RWPE1 (cell line): ENCODE measurements at places on chromosomes 5 and 9.

GRCh38 chr9:125525921-125526631, 180.9 kb downstream of the MAPKAP1 start:
- no peak for DNase-seq

DNA sequence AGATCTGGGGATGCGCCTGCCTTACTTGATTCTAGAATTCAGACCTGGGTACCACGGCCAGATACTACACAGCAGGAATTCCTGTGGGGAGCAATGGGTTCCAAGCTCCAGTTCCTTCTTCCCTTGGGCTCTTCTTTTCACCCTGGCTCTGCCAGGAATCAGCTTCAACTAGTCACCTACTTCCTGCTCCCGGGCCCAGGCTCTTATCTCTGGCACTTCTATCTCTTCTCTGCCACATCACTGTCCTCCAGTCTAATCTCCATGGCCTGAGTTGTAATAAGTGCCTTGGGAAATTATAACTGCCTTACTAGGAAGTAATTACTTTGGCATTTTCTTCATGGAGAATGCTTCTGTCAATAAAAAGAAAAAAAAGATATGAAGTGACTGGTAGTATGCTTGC, 26.2 kb upstream of the SERINC5 start:
- DNase-seq: no peak

DNA sequence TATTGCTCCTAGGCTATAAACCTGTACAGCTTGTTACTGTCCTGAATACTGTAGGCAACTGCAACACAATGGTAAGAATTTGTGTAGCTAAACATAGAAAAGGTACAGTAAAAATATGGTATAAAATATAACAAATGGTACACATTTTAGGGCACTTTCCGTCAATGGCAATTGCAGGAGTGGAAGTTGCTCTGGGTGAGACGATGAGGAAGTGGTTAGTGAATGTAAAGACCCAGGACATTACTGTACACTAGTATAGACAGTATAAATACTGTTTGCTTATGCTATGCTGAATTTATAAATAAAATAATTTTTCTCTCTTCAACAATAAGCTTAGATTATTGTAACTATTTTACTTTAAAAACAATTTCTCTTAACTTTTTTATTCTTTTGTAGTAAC, 15.6 kb upstream of the ADRB2 start:
- no peak for DNase-seq

GRCh38 chr5:161094411-161094810, 242.4 kb upstream of the ATP10B start:
- no peak for DNase-seq

- DNase-seq: peak; percentile 73
Observed at GRCh38 chr5:9046756-9047481, 499.0 kb downstream of the SEMA5A start.

DNA sequence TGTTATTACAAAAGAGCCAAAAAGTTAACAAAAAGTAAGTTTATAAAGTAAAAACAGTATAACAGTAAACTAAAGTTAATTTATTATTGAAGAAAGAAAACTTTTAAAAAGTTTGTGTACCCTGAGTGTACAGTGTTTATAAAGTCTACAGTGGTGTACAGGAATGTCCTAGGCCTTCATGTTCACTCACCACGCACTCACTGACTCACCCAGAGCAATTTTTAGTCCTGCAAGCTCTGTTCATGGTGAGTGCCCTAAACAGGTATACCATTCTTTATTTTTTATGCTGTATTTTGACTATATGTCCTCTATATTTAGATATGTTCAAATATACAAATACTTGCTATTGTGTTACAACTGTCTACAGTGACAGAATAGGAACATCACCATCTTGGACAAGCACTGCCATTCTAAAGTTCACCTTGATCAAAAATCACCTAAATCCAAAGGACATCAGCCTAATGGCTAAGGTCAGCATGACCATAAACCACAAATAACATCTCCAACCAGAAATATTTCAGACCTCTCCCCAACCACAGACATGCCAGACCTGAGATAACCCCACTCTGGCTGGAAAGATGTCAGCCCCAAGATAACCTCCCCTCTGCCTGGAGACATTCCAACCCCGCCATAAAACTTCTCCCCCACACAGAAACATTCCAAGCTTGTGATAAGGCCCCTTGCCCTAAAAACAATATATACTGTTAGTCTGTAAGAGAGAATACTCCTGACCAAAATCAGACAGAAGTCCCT, 56.1 kb downstream of the AGXT2 start:
- no peak for DNase-seq

- DNase-seq: peak; percentile 13
Observed at GRCh38 chr9:3809724-3810123, 283.9 kb upstream of the RFX3 start.

DNA sequence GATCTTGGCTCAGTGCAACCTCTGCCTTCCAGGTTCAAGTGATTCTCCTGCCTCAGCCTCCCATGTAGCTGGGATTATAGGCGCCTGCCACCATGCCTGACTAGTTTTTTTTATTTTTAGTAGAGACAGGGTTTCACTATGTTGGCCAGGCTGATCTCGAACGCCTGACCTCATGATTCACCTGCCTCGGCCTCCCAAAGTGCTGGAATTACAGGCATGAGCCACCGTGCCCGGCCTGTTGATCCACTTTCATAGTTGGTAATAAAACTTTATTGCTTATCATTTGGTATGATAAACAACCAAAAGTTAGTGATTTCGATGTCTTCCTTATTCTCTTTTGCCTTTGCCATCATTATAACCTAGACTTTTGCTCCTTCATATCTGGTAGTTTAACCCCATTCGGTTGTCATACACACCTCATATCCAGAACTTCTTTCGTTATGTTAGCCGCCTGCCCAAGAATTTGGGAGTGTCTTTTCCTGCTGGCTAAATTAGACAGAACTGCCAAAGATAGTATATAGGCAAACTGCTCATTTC, 45.0 kb downstream of the UBE2R2 start:
- DNase-seq: no peak

DNA sequence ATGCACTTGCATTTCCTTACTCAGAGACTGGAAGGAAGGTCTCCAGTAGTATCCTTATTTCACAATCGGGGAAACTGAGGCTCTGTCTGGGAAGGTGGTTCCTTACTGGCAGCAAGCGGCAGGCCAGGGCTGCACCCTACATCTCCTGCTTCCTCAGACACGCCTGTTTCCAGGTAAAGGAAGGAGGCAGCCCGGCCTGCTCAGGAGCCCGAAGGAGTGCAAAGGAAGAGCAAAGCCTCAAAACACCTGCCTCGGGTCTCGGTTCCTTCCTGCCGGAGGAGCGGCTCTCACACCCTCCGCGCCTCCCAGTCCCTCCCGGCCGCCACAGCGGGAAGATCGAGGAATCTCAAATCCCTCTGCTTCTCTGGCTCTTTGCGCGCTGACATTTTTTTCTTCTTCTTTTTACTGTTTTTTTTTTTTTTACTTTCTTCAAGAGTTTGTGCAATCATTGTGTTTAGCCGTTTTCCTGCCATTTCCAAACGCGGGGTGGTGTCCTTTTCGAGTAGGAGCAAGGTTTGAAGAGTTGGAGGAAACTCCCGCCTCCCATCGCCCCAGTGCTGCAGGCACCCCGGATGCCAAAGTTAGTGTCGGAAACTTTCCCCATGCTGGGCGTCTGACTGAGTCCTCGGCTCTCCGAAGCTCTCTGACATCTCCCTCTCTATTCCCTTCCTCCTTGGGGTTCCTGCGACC, 1.0 kb downstream of the GGTA1 start:
- DNase-seq: peak; percentile 62

GRCh38 chr5:22541037-22541436, 312.1 kb downstream of the CDH12 start:
- no peak for DNase-seq

GRCh38 chr5:105751908-105752307, 1918.8 kb downstream of the EFNA5 start:
- DNase-seq: no peak

GRCh38 chr5:147832541-147832940, 1.1 kb upstream of the SPINK1 start:
- DNase-seq: no peak

- DNase-seq: peak; percentile 99
Observed at GRCh38 chr5:148965511-148966265, 97.2 kb downstream of the SH3TC2 start.

GRCh38 chr5:143537056-143537455, 133.6 kb upstream of the NR3C1 start:
- no peak for DNase-seq

GRCh38 chr5:57229313-57229712, 55.5 kb downstream of the GPBP1 start:
- no peak for DNase-seq

GRCh38 chr9:13804532-13804931, 509.4 kb downstream of the NFIB start:
- no peak for DNase-seq

DNA sequence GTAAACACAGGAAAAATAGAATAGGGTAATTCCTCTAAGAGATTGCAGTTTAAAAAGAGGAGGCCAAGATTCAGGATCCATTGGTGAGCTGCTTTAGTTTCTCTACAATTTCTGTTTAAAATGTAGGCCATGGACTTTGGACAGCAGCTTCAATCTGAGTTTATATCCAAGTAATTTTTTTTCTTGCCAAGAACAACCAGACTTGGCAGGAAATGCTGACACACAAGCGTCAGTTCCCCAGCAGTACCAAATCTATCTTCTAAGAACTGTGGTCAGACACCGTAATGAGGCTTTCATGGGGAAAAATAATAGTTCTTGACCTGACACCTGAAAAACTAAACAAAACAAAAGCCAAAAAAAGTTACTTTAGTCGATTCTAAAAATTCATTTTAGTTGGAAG, 528.8 kb downstream of the CSNK1G3 start:
- DNase-seq: no peak

- no peak for DNase-seq
Observed at GRCh38 chr5:175823731-175824525, 47.5 kb upstream of the CPLX2 start.

DNA sequence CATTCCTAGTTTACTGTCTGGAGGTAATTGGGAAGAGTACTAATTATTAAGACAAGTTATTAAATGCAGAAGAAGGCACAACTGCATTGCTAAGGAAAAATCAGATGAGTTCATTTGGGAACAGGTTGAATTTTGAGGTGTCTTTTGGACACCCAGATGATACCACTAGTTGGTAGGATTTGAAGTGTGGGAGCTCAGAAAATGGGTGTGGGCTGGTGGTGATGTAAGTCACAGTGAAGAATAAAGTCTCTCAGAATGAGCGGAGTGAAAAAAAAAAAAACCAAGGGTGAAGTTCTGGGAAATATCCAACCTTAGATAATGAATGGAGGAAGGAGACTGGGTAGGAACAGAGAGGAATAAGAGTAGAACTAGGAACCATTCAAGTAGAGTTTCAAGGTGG, 35.6 kb upstream of the MYORG start:
- no peak for DNase-seq

DNA sequence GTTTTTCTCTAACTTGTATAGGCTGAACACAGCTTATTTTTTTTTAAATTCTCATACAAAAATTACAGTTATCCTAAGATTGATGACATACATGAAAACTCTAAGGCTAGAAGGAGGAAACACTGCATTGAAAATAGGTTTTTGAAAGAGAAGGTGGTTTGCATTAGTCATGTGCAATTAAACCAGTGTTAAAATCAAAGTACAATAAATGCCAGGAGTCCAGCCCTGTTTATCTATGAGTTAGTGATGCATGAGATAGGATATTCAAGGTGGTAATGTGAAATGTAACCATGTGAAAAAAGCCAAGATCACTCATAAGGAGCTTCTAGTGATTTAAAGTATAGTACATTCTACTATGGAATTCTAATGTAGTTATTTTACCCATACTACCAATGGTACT, 444.9 kb upstream of the CYLC2 start:
- no peak for DNase-seq

DNA sequence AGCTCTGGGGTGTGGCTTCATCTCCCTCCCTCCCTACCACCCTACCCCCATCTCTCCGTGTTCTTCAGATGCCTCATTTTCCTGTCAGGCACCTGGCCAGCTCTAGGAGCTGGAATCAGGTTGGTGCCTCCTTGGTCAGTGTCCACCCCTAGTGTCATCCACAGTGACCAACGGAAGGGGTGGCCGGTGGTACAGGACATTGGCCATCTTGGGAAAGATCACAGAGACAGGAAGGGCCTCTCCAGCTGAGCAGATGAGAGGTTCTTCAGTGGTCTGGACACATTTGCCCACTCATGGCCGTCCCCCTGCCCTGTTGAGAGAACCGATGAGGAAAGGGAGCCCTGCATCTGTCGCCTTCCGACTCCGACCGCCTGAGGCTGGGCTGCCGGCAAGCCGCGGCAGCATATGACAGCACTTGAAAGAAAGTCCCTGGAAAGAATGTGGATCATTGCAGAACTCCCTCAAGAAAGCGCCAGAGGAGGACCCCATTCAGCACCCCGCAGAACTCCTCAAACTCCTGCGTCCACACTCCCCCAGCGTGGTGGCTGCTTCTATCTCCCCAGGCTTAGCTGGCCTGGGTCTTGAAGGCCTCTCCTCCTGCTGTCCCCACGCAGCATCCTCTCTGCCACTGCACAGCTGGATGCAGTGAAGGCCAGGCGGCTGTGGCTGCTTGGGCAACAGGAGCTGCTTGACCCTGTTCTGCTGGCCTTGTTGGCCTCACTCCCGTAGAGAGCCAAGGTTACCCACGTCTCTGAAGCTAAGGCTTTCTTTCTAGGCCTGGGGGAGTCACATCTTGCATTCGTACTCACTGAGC, 1.9 kb upstream of the CLPTM1L start:
- DNase-seq: no peak

DNA sequence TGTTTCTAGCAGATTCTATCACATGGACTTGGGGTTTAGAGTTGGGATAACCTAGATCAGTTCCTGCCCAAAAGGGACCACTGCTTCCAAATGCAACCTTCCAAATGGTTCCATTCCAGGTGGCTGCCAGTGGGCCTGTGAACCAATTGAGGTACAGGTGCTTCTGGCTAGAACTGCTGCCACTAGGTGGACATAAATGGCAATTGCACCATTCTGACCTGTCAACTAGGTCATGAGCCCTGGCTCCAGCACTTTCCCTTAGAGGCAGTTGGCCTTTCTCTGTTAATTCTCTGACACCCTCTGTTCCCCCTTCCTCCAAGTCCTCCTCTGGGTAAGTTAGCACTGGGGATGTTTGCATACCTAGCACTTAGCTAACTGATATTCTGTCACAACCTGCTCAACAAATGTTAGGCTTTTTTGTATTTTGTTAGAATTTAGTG, 16.6 kb upstream of the HEMGN start:
- DNase-seq: peak; percentile 84

GRCh38 chr9:109453210-109453842, 44.8 kb downstream of the PTPN3 start:
- peak; percentile 95 for DNase-seq

DNA sequence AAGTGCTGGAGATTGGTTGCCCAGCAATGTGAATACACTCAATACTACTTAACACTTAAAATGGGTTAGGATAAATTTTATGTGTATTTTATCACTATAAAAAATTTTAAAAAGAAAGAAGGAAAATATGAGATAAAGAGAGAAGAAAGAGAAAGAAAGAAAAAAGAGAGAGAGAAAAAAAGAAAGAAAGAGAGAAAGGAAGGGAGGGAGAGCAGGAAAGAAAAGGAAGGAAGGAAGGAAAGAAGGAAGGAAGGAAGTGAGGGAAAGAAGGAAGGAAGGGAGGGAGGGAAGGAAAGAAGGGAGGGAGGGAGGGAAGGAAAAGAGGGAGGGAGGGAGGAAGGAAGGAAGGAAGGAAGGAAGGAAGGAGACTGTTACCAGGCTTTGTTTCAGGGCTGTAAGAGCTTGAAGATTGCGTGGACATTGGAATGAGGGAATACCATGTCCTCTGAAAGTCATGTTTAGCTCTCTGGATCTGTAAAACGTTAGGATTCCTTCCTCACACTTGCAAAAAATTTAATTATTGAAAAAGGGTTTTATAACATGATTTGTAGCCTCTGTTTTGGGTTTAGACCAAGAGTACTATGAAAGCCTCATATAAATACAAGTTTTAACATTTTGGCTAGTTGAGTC, 152.3 kb upstream of the DAP start:
- DNase-seq: no peak

GRCh38 chr5:73892806-73893205, 266.8 kb downstream of the ARHGEF28 start:
- no peak for DNase-seq
